Uterus (tissue), 4 donors: ENCODE measurements at places on chromosomes 7 and 10. TPM values are rescaled to one million over a fixed set of nuclear protein-coding genes. Genes with fewer than 3 reads are reported as not detected.

GRCh38 chr7:148589640-148590039, 926 bp upstream of the C7orf33 start:
- no peaks in the 10 kb centered on the region for H3K27me3 ChIP-seq
- H3K4me1 ChIP-seq = no peaks in the 10 kb centered on the region
- no peak overlapping the region for H3K27ac ChIP-seq
- no peak for DNase-seq
- no peak overlapping the region for H3K4me3 ChIP-seq
- H3K36me3 ChIP-seq = no peaks in the 10 kb centered on the region

DNA sequence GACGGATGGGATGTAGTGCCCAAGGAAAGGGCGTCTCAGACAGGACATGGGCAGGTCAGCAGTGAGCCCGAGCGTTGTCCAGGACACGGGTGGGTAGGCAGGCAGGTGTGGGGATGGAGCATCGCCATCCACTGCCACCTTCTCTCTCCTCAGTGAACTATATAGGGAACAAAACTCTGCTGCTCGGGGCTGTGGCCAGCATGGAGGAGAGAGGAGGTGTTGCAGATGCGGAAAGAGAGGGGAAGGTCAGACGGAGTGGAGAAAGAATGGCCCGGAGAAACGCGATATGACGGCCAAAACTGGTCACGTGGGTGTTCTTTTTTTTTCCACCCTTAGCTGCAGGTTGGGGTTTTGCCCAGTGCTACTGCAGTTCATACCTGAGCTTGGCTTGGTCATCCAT, 71.2 kb downstream of the GRID1 start:
- H3K4me3 ChIP-seq = no peak overlapping the region
- no peaks in the 10 kb centered on the region for H3K36me3 ChIP-seq
- H3K27ac ChIP-seq = no peak overlapping the region
- no peak for DNase-seq
- H3K4me1 ChIP-seq = no peaks in the 10 kb centered on the region
- H3K27me3 ChIP-seq = no peaks in the 10 kb centered on the region

TRIM50 gene
- not detected for total RNA-seq

FAM24B gene
- total RNA-seq = 0.88 TPM

DNA sequence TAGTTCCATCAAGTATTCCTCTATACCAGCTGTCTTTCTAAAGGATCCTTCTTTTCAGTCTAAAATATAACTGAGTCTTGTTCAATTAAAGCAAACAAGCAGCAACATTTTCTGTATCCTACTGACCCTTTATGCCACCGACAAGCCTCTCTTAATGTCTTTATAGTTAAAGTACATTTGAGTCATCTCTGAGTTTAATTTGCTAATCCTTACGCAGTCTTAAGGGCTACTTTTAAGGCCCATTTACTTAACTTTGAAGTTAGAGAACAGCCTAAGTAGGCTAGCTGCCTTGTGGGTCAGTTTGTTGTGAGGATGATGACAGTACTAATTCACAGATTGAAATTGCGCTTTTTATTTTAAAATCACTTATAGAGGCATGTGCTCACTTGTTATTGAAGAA, 265.5 kb upstream of the FERD3L start:
- no peak overlapping the region for H3K27ac ChIP-seq
- DNase-seq = no peak
- H3K27me3 ChIP-seq = no peaks in the 10 kb centered on the region
- H3K4me3 ChIP-seq = no peak overlapping the region
- no peaks in the 10 kb centered on the region for H3K36me3 ChIP-seq
